ENCODE measurements at places on chromosomes 2 and 18.

DNA sequence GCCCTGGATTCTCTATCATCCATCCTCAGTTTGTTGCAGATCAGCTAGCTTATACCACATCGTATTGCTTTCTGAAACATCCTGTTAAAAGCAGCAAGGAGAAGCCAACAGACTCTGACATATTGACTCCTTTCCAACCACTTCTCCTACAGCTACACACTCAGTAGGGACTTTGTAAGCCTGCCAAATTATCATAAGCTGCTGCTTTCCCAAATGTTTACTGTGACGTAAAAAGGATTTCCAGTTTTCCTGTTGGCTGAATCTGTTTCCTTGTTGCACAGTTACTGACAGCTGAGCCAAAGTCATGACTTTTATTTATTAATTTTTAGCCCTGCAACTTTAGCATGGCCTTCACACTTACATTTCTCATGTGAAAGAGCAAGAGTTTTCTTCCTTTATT, 294.3 kb downstream of the KCNJ3 start:
- no peak for DNase-seq

GRCh38 chr2:53877556-53877955, 17.8 kb upstream of the GPR75 start:
- no peak for DNase-seq

GRCh38 chr2:95106081-95106480, 15.5 kb downstream of the MRPS5 start:
- no peak for DNase-seq

DNA sequence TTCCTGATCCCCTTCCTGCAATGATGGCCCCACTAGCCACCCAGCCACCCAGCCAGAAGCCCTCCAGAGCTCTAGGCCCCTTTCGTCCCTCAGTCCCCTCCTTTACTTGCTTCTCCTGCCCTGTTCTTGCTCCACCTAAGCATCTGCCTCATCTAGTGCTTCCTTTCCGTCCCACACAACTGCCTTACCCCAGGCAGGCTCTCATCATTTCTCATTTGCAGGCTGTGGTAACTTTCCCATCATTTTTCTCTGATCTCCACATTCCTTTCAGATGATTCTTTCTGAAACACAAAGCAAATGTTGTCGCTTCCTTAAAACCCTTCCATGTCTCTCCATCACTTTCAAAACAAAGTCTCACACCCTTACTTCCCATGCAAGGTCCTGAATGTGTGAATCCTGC, 459.8 kb downstream of the METTL4 start:
- no peak for DNase-seq

GRCh38 chr2:8579485-8580085, 102.3 kb upstream of the ID2 start:
- no peak for DNase-seq

DNA sequence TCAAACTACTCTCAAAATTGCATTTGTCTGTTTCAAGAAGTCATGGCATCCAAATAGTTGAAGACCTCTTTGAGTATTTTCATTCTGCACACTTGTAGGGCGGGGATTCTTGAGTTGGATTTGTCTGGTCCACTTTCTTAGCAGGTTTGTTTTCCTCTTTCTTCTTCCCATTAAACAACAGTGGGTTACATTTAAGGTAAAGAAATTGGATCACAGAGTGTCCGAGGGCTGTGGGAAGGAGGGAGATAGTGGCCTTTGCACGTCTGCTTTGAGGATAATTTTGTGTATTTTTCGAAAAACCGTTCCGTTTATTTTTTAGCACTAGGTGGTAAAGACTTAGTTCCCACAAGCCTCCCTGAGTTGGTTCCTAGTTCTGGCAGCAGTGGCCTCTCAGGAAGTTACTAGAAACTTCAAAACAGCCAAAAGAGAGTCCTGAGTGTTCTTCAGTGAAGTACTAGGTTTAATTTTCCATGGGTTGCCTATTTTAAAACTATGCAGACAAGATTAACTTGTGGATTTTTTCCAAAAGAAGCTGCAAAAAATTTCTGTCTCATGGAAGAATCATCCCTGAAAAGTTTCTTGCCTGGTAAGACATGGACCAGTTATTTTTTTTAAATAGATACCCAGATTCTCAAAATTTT, 107.9 kb downstream of the CDC42EP3 start:
- DNase-seq, result no peak

DNA sequence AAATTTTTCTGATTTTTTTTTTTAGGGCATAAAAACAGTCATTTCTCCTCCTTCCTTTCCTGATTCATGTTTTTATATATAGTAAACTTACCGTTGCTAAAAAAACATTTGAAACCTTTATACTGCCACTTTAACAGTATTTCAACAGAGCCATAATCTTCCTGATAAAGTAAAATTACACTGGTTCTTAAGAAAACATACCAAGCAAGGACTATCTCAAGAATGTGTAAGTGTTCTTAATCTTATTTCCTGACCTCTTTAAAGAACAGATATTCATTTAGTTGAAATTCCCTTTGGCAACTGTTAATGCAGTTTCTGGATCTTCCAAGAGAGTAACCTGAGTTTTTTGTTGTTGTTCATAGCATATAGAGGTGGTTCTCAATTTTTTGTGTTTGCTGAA, 26.6 kb upstream of the COLEC12 start:
- no peak for DNase-seq

DNA sequence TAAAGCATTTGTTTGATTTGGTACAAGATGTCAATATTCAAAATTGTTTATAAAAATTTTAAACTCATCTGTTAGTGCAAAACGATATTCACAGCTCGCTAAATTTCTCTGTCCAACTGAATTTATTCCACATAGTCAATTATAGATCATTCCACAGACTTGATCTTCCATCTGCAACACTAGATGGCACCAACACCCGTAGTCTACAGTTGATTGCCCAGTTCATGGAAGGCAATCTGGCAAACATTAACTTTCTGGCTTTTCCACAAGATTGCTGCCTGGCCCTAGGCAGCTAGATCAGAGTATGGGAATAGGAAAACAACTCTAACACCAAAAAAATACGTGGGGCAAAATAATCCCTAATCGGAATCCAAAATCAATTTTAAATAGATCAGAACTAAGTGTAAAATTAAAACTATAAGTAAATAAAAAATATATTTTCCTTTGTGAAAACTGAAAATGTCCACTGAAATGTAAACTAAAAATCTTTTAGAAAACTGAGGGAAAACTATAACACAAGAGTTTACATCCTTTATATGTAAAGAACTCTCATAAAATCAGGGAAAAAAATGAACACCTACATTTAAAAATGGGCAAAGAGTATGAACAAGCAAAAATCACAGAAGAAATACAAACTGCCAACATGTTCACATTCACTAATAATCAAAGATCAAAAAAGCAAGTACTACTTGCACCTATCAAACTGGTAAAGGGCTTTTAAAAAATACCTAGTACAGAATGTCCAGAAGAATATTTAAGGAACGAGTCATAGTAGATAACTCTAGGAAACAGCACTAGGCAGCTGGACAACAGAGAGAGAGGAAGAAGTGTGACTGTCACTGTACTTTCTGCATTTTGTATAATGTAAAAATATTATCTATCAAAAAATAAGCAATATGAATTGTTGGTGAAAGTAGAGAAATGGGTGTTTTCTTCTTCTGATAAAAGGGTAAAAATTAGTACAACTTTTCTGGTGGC, 35.0 kb downstream of the RTN4 start:
- no peak for DNase-seq

- DNase-seq, result no peak
Observed at GRCh38 chr2:34875091-34875745, 1276.1 kb upstream of the FAM98A start.

DNA sequence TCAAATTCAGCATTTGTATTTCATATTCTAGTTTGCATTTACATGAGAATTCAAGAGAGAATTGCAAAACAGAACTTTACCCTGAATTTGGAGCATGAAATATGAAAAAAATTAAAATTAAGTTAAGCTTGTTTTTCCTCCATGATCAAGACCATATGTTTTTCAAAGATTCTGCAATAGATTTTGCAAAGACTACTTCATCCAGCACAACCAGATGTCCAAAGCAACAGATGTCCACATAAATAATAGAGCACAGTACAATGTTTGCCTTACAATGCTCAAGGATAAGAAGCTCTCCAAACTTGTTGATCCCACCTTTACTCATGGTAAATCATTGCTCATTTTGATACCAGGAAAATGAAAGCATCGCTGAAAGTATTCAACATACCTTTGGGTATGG, 25.6 kb downstream of the FAP start:
- no peak for DNase-seq

DNA sequence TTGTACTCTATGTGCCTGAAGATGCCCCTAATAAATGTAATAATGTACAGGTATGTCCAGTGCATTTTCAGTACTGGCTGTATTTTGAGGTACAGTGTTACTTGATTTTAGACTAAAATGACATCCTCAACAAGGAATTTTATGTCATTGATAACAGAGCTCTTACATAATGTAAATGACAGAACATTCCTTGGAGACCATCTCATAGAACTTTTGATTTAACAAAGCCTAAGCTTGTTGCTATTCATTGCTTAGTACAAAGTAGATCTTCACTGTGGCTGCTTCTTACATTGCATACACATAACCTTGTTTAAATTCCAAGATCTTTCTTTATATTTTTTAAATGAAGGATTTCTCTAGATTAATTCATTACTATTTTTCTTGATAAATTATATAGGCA, 24.1 kb downstream of the DYNC1I2 start:
- DNase-seq, result no peak

GRCh38 chr2:25165992-25166875, 2.1 kb downstream of the POMC start:
- no peak for DNase-seq

All from stimulated activated CD4-positive, alpha-beta T cell treated with anti-CD3 and anti-CD28 coated beads, TNF-alpha, amount 100 ng/mL, for 1 hour (primary cell).